ENCODE measurements at places on chromosomes 2 and 18.
A peak's percentile ranks its signal among the peaks of the same experiment; 100 is the strongest.

DNA sequence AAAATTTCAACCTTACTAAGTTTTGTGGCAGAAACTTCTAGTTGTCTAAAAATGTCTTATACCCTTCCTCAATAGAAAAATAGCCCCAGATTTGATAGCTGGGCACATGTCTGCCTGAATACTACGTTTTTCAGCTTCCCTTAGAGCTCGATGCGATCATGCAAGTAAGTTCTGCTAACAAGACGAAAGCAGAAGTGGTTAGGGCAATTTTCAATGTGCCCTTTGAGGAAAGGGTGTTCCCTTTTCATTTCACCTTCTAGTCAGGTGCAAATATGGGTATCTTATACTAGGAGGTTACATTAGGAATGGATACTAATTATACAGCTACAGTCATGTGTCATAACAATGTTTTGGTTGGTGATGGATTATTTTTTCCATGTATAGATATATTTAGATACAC lies 1572.1 kb upstream of the LRRTM1 start:
- DNase-seq: no peak

- no peak for DNase-seq
Observed at GRCh38 chr2:227608561-227609338, 5.9 kb downstream of the SCYGR3 start.

DNA sequence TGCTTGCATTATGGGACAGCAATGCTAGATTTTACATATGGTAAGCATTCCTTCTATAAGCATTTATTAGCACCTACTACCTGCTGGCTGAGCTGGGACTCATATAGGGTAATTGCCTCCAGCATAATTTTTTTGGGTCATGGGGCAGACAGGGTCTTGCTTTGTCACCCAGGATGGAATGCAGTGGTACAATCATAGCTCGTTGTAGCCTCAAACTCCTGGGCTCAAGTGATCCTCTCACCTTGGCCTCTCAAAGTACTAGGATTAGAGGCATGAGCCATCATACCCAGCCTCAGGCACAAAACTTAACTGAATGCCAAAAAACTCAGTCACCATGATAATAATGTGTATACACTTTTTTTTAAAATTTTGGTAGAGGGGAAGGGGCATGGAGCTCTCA lies 35.3 kb downstream of the TMEM237 start:
- no peak for DNase-seq

GRCh38 chr2:49241501-49241900 lies 87.2 kb upstream of the FSHR start:
- DNase-seq: no peak

DNA sequence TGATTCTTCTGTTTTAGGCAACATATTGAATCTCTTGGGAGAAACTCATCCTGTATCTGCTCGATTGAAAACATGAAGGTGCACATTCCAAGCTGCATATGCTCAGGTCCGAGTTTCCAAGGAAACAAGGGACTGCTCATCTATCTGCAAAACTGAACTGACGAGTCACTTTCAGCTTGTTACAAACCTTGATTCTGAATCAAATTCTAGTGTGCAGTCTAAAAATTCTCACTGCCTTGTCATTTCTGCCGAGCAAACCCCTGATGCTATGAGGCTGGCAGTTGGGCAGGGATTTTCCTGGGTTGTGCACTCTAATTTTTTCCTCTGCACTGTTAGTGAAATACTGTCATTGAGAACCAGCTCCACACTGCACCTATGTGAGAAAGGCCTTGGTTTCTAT lies 101.3 kb upstream of the ETAA1 start:
- no peak for DNase-seq

- DNase-seq: no peak
Observed at GRCh38 chr18:5969355-5969988, 74.2 kb upstream of the TMEM200C start.

DNA sequence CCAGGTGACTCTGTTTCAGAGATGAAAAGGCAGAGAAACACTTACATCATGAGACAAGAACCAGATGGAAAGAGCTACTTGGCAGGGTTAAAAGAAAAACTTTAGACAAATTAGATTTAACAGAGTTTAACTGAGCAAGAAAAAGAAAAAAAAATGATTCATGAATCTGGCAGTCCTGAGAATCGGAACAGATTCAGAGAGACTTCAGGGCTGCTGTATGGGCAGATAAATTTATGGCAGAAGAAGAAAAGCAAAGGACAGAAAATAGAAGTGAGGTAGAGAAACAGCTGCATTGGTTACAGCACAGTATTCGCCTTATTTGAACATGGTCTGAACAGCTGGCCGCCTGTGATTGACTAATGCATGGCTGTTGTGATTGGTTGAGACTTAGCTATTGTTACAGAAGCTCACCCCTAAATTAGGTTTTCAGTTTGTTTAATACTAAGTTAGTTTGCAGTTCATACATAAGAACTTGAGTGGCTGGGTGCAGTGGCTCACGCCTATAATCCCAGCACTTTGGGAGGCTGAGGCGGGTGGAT lies 43.0 kb upstream of the RHOB start:
- DNase-seq: no peak

DNA sequence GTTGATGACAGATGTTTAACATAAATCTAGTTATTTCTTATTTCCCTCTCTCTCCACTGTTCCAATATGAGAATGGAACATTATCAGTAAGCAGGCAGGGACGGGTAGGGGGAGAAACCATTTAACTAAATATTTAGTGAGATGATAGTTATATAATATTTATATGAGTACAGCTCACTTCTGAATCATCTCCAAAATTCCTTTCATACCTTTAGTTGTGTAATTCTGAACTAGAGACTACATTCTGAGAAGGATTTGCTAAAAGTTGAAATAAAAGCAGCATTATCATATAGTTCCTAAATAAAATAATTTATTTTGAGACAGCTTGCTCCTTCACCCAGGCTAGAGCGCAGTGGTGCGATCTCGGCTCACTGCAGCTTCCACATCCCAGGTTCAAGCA lies 41.4 kb downstream of the B4GALT6 start:
- DNase-seq: no peak

- no peak for DNase-seq
Observed at GRCh38 chr2:64036034-64036705, 16.9 kb upstream of the VPS54 start.

DNA sequence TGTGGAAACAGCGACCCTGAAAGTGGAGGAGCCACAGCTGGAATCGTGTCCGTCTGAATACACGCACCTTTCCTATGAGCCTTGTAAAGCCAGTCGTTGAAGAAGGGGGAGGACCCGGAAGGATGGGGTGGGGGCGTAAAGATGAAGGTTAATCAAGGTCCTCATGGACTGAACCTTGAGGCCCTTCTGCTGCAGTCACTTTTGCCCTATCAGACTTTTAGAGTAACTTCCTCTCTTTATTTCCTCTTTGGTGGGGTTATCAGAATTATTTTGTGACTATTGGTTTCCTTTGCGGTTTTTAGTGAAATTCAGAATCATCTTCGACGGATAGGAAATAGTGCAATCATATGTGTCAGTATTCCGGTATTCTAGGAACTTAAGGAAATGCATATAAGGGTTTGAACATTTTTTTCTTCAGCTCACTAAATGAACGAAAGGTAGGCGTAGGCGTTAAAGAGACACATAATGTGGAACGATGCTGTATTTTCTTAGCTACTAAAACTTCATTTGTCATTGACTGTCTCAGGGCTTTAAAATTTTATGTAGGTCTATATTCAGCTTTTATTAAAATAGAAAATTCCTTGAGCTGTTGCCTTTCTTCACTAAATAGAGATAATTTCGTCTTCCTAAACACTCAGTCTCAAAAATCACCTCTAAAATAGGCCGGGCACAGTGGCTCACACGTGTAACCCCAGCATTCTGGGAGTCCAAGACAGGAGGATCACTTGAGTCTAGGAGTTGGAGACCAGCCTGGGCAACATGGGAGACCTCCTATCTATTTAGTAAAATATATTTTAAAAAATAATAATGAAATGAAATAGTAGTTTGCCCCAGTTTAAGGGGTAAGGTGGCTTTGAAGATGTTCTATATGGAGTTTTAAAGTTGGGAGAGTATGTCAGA lies 1.4 kb upstream of the YES1 start:
- peak; percentile 14 for DNase-seq

- DNase-seq: peak; percentile 26
Observed at GRCh38 chr2:204110338-204110741, 173.8 kb downstream of the ICOS start.

- peak; percentile 1 for DNase-seq
Observed at GRCh38 chr2:44392338-44392943, 30.7 kb downstream of the CAMKMT start.

GRCh38 chr2:152405206-152406118 lies 70.5 kb downstream of the FMNL2 start:
- no peak for DNase-seq

GRCh38 chr2:60679036-60679780 lies 76.9 kb upstream of the PAPOLG start:
- DNase-seq: no peak

DNA sequence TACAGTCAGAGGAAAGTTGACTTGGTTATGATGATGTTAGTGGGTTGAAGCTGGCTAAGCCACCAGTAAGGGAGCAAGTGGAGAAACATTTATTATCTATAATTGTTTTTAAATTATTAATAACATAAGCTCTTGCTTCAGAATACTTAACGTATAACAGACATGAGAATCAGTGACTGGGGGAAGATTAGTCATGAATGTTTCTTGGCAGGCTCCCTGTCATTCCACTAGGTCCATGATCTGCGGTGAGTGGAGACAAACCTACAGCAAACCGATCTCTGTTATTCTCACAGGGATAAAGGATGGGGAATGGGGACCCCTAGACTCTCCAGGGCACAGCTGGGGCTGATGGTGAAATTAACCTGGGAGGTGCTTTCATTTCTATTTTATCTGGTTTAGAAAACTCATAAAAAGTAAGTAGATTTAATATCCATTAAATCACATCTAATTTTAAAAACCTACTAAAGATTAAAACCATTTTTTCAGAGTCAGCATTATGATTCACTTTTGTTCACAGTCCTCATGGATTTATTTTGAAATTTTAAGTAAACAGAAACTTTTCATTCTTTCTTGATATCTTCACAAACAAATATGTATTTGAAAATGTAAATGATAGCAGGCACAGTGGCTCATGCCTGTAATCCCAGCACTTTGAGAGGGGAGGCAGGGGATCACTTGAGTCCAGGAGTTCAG lies 420.3 kb downstream of the PTPRM start:
- DNase-seq: no peak

GRCh38 chr2:181041661-181042060 lies 61.3 kb downstream of the UBE2E3 start:
- DNase-seq: no peak

DNA sequence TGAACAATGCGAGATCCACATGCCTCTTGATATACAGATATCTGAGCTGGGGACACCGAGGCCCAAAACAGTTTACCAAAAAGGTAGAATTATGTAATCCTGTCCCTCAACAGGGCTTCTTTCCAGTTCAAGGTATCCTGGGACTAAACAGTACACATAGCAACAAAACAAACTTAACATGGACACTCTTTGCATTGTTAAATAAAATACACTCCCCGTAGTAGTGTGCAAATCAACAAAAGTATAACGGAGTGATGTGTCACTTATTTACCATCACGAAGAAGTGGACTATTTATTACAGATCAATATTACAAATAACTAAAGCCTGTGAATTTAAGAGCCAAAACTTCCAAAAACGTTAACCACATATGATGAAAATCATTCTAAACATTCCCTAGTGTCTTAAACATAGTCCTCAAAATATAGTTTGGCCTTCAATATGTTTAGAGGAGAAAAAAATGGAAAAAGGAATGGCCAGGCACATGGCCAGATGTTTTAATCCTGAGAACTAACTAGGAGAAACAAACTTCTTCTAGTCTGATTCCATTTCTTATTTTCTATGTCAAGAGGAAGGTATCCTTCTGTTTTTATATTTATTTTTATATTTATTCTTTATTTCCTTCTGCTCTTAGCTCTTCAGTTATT lies 377.5 kb downstream of the OSR1 start:
- no peak for DNase-seq

DNA sequence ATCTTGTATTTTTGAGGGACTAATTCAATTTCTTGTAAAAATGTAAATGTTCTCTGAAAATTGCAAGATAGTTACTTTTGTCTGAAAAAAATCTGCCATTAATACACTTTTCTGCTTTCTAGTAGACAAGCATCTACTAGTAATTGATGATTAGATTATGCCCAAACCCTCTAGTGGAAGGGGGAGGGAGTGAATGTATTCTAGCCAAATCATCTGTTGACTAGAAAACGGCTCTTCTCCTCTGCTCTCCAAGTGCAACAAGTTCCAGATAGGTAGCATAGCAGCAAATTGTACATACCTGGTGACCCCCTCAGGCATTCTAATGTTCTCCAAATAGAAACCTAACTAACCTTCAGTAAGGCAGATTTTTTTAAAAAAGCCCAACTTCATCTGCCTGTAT lies 58.6 kb downstream of the RELCH start:
- DNase-seq: no peak

DNA sequence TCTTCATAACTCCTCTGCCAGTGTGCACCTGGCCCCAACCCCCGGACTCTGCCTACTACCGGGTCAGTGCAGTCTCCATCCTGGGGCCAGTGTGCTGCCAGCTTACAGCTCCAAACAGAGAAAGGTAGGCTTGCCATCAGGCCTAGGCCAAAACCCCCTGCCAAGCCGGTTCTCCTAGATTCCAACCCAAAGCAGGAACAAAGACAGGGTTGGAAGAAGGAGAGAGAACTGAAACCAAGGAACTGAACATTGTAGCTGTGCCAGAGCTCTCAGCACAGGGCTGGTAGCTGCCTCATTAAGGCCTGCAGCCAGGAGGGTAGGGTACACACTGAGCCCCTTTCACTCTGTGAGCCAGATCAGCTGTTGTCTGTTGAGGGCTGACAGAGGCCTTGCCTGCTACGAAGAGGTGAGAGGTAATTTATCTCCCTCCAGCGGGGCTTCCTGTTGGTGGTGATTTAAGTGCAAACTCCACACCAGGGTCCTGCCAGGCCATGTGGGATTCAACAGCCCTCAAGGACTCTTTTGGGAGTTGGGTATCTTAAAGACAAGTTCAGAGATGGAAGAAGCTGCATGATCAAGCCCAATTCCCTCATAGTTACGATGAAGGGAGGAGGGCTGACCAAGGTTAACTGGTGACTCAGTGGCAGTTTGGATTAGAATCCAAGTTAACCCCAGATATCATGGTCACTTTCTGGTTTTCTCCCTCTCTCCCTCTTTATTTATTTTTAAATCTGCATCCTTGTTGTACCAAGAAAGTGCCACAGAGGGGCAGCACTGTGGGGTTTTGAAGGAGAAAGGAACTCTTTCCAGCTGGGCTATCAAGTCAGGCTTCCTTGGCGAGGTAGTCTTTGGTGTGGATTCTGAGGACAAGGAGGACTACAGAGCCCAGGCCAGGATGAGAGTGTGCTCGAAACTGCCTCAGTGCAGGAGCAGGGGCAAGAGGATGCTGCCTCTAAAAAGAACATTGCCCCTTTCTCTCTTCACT lies 48.1 kb downstream of the CYRIA start:
- no peak for DNase-seq

- DNase-seq: no peak
Observed at GRCh38 chr2:70425682-70426301, 123.9 kb upstream of the FAM136A start.

Measured in activated CD8-positive, alpha-beta memory T cell treated with anti-CD3 and anti-CD28 coated beads for 1 hour (primary cell).